ENCODE measurements at places on chromosomes 3 and 15.
A peak's percentile ranks its signal among the peaks of the same experiment; 100 is the strongest.

DNA sequence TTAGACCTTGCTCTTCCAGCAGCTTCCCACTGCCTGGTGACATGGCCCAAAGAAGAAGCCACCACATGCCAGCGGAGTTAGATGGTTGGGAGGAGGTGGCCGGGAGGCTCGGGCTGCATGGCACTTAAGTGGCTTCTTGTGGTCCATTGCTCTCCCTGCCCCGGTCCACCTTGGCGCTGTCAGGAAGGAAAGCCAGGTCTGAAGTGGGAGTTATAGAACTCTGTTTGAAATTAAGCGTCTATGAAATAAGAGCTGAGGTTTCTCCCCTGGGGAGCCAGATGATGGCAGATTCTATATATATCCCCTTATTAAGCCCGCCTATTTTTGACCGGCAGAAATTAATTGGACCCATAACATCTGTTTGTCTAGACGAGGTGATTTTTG lies 61.2 kb downstream of the ITGA11 start:
- no peak for DNase-seq

DNA sequence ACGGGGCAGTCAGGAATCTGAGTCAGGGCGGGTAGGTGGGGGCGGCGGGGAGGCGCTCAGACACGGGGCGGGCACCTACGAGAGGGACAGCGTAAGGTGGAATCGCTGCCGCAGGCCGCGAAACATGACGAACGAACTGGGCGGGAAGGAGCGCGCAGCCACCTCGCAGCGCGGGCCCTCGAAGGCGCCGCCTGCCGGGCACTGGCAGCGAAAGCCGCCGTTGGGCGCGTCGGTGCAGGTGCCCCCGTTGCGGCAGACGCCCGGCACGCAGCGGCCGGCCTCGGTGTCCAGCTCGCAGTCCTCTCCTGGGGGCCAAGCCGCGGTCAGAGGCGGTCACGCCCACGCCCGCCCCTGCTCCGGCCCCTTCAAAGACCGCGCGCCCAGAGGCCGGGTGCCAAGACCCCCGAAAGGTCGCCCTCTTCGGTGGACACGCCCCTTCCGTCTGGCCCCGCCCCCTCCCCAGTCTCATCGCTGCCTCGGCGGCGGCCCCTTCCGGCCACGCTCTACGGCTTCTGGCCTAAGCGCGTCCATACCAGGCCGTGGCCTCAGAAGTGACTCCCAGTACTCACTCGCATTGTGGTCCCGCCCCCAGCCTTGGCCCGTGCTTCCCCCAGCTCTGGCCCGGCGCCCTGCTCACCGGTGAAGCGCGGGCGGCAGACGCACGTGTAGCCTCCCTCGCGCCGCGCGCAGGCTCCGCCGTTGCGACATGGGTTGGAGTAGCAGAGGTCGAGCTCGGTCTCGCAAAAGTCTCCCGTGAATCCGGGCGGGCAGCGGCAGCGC lies 6.4 kb downstream of the CELSR3 start:
- DNase-seq = peak; percentile 89

DNA sequence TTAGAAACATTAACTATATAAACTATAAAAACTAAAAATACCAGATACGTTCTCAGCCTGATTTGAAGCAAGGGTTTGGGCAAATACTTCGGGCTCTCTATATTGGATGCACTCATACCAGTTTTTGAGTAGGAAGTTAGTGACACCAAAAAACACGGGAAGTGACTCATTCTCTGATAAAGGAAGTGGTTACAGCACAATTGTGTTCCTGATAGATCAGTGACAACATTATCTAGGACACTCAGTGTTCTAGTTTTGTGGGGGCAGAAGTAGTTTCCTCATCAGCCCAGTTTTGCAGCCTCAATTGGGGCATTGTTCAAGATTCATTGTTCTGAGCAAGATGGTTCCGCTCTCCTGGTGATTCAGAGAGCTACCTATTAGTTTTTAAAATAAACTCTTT lies 469.6 kb upstream of the DPPA4 start:
- peak; percentile 88 for DNase-seq

DNA sequence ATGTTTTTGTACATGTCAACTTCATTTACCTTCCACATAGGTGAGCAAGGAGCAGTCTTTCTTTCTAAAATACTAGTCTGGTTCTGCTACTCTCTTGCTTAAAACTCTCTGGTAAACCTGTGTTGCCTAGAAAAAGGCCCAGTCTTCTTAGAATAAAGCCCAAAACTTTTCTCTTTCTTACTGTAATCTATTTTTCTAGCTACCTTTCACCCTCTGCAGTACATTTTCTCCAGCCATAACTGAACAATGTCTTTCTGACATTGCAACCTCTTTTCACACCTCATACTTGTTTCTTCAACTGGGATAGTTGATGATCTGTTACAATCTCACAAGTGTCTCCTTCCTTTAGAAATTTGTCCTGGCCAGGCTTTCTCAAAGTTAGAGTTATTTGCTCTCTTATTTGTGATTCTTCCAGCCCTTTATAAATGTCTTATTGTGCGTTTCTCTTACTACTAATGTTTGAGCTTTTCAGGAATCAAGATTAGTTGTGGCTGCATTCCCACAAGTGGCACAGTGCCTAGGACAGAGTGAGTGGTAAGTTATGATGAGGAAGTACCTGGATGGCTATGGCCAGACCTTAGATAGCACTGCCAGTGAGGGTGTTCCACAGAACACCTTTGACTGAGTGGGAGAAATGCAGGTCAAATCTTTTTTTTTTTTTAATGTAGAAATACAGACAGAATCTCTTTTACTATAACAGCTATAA lies 313.4 kb upstream of the SATB1 start:
- DNase-seq = no peak

- no peak for DNase-seq
These were observed 38.3 kb downstream of the MTHFS start for GRCh38 chr15:79858469-79858868.

- no peak for DNase-seq
These were observed 66.6 kb downstream of the NCEH1 start for GRCh38 chr3:172644258-172644657.

- no peak for DNase-seq
These were observed 2.4 kb downstream of the ACAP2 start for GRCh38 chr3:195440379-195440778.

- DNase-seq = no peak
These were observed 299.0 kb downstream of the ZBTB20 start for GRCh38 chr3:114848082-114848481.

DNA sequence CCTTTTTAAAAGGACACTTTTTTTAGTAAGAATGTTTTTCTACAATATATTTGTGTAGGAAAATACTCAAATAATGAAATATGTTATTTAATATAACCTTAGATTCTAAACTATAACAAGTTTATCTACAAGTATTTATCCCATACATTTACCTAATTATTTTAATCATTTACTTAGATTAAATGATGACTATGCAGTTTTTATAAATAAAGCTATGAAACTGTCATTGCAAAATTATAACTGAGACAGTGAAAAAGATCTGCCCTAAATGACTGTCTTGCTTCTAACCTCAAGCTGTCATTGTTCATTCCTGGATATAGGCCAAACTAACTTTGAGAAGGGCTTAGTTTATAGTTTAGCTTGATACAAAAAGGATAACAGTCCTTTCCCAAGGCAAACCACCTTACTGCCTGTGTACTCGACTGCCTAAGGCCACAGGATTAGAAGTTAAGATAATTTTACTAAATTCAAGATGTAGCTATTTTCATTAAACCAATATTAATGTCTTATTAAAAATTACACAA lies 84.1 kb downstream of the GLDN start:
- no peak for DNase-seq

- no peak for DNase-seq
These were observed 263.9 kb downstream of the FAM43A start for GRCh38 chr3:194949592-194949991.

DNA sequence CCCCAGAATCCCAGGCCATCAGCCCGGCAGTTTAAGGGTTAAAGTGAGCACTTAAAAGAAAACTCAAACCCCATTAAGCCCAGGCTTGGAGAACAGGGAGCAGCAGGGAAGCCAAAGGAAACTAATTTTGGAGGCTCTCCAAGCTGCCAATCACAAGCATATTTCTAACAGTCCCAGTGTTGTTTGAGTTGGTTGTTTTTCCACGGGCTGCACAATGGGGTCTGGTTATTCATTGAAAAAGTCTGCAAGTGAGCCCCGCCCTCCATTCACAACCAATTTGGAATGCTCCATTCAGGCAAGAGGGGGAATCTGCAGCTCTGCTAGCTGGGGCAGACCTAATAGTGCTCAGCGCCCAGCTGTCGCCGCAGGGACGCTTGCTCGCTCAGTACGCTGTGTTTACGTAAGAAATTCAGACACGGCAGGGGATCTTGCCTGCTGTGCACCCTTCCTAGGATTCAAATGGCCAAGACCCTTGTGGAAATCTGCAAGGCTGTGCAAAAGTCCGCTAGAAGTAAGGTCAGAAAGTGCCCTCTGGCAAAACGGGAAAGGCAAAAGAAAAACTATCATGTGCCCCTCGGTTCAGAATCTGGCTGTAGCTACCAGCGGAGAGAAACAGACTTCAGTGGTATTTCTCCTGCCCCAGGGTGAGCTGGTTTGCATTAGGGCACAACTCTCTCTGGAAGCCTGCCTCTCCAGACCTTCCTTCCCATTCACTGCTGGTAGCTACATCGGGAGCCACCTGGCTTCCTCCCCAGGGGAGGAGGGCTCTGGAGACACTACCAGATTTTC lies 11.0 kb downstream of the ETV5 start:
- DNase-seq = peak; percentile 19

GRCh38 chr3:5616873-5617272 lies 429.4 kb downstream of the EDEM1 start:
- DNase-seq = no peak

GRCh38 chr3:150391161-150391560 lies 16.9 kb upstream of the TSC22D2 start:
- DNase-seq = no peak

- DNase-seq = no peak
These were observed 40.1 kb downstream of the GASK1A start for GRCh38 chr3:43019006-43019809.

- DNase-seq = no peak
These were observed 486 bp downstream of the LSG1 start for GRCh38 chr3:194671511-194671899.

GRCh38 chr3:190591080-190591479 lies 77.2 kb downstream of the IL1RAP start:
- no peak for DNase-seq

DNA sequence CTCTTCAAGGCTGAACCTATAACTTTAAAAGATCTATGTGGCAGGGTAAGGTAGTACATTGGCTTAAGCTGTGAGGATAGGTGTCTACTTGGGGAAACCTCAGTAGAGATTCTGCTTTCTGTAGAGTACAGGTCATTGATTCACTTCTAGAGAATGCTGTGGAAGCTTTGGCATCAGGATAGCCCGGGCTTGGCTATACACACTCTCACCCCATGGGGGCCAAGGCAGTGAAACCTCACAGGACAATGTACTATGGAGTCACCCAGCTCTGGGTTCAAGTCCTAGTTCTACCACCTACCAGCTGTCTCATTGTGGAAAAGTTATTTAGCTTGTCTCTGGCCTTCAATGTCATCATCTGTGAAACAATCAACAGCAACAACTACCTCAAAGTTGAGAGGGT lies 9.0 kb downstream of the MTFMT start:
- DNase-seq = no peak

GRCh38 chr3:64732576-64732975 lies 44.8 kb upstream of the ADAMTS9 start:
- no peak for DNase-seq

DNA sequence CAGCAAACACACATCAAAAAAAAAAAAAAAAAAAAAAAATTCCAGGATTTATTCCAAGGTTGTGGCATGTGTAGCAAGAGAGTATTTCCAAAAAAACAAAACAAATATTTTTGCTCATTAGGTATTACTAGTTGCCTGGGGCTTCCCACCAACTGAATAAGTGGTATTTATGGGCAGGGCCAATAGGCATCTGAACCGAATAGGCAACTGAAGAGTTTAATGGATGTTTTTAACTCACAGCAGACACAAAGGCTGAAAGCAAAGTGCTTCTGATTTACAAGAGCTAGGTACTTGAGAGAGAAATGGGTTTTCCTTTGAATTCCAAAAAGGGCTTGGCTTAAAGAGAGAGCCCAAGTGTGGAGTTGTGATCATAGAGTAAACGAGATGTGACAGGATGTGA lies 21.4 kb downstream of the EIF4E3 start:
- no peak for DNase-seq

DNA sequence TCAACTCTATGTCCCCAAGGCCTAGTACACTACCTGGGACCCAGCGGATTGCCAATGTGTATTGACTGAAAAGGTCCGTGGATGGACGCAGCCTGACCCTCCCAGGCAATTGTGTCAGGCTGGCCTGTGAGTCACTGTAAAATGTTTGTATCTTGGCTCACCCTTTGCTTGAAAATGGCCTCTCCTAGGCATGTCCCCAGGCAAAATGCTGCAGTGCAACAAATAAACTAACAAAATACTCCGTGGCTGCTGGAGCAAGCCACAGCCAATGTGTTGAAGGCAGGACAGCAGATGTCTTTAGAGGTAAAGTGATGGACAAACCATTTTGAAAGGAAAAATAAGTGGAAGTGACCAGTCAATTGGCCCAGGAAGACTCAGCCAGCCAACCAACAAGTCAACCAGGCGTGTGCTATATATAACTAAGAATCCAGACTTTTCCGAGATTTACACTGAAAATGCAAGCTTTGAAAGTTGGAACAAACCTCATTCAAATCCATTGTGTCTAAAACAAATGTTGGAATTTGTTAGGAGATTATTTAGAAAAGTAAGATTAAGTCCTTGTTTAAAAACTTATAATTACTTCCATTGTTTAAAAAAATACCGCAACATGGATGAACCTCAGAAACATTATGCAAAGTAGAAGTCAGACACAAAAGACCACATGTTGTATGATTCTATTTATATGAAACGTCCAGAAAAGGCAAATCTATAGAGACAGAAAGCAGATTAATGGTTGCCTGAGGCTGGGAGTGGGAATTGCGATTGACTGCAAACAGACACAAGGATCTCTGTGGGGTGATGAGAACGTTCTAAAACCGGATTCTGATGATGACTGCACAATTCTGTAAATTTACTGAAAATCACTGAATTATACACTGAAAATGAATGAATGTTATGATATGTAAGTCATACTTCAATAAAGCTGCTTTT lies 191.2 kb downstream of the TLE3 start:
- DNase-seq = no peak

DNA sequence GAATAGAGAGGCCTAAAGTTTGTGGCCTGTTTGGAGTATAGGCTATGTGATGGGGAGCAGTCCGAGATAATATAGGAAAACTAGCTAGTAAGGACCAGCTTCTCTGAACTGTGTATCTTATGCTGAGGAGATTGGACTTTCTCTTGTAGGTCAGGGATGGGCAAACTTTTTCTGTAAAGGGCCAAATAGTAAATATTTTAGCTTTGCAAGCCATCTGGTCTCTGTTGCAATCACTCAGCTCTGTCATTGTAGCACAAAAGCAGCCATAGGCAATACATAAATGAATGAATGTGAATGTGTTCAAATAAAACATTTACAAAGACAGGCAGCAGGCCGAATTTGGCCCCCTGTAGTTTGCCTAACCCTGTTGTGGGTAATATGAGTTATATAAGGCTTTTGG lies 24.5 kb downstream of the TMOD3 start:
- no peak for DNase-seq

- DNase-seq = no peak
These were observed 138.0 kb downstream of the FBN1 start for GRCh38 chr15:48507416-48508065.

- no peak for DNase-seq
These were observed 66.8 kb upstream of the ATP11B start for GRCh38 chr3:182726258-182727142.
